ENCODE measurements at places on chromosomes 11 and 22.

DNA sequence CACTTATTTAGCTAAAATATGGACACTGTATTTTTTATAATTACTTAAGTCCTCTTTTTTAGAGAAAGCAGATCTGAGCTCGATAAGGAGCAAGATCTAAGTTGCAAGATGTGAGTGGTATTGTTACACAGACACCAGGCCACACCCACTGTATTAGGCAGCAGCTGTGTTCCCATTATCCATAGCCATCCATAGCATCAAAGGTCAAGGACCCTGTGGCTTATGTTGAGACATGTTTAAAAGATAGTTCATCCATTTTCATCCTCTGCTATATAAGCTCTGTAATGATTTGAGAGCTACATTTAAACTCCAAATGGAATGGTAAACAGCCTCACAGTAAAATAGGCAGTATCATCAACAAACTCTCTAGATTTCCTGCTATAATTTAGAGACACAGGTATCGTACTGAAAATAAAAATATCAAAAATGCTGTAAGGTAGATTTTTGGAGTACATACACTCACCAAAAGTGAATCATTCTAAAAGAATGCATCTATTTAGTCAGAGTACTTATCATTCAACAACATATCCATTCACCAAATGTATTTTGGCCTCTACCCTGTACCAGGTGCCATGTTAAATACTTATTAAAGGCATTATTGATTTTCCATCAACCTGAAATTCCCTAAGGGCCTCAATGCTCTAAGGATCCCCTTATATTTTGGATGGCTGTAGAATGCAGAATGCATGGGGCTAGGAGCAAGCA is 574.0 kb downstream of the LRRC4C start:
- no peak for DNase-seq

GRCh38 chr11:69419662-69420395 is 61.6 kb upstream of the LINC01488 start:
- peak; percentile 54 for DNase-seq

- no peak for DNase-seq
Measured at GRCh38 chr22:45828841-45829240, 148.1 kb downstream of the WNT7B start.

DNA sequence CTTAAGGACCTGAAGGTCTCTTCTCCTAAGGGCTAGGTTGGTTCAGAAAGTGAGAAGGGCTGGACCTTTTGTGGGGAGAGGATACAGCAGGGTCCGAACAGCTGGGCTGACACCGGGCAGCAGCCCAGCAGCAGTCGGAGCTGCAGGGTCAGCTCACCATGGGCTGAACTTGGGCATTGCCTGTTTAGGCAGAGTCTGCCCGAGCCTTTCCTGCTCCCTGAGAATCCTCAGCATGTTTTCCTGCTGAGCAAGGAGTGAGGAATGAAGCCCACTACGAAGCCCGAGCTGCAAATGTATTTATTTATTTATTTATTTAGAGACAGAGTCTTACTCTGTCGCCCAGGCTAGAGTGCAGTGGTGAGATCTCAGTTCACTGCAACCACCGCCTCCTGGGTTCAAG is 83.9 kb downstream of the PTPRJ start:
- peak; percentile 74 for DNase-seq

DNA sequence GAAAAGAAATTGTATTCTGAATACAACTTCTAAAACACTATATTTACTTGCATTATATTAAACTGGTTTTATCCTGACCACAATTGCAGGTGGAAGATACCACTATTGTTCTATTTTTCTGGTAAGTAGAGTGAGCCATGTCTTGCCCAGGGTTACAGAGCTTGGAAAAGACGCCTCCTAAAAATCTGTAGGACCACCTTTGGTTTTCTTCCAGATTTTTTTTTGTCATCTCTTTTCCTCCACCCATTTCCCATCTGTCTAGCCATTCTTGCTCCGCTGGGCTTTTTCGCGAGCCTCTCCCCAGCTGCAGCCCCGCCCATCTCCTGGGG is 294 bp upstream of the MTMR3 start:
- DNase-seq, result no peak

GRCh38 chr11:110297076-110297725 is 787 bp upstream of the RDX start:
- DNase-seq, result no peak
